ENCODE measurements at places on chromosomes 13 and 19.

GRCh38 chr13:73702419-73703071 is 431.7 kb downstream of the KLF12 start:
- DNase-seq: peak; percentile 2

DNA sequence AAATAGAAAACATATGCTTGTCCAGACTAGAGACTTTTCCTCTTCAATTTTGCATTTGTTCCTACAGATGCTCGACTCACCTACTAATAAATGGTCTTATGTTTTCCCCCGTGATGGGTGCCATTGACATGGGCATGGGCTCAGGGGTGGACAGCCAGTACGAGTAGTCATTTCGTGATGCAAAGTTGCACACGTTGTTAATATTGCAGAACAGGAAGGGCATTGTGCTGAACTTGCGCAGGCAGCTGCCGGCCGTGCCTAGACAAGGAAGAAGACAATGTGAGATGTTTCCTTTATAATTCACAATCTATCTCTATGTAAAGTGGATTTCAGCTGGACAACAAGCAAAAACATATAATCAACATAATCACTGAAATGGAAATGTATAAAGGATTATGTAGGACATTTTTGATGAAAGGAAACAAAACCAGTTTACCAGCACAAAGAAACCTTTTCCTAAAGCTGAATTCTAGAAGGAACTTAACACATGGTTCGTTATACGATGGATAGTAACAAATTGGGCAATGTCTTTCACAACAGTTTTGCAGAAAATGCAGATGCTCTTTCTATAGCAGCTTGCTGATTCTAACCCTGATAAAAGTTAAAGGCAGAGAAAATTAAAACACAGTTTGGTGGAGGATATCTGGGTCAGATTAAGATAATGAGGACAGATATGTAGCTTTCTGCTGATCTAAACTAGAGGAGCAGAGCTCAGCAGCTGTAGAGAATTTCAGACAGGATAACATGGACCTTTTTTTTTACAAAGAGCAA is 145.7 kb downstream of the COL4A1 start:
- DNase-seq: no peak

GRCh38 chr13:79419365-79419764 is 13.3 kb upstream of the RBM26 start:
- no peak for DNase-seq

DNA sequence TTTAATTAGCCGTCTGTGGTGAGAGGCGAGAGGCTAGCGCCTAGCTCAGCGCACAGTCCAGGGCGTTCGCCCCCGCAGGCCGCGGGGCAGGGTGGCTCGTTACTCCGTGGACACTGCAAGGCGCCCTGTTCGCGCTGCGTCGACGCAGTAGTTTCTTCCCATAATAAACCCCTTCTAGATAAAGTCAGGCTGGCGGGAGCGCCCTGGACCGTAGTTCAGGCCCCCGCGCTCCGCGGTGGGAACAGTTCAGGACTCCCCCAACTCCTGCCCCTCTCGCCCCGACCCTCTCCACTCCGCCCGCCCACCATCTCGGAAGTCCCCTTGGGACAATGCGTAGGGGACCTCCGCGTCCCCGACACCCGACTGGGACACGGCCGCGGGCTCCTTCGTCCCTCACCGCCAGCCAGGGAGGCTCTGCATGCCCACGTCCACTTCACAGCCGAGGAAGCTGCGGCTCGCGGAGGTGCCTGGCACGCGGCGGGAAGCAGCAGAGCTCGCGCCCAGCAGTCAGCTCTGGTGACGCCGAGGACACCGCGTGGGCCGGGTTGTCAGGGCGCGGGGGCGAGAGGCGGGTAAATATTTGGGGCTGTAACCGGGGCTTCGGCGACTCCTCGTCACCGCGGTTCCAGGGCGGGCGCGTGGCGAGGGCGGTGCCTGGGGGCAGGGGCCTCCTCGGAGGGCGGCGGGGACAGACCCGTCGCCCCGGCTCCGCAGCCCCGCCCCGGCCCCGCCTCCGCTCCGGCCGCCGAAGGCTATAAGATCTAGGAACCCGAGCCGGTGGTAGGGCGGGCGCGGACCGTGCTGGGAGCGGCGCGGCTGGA is at the start of gene RGCC:
Gene RGCC, plus strand, starts transcription at position 783 of the 821 bp plus-strand sequence. CDS start 158 bp downstream, outside the sequence.
- DNase-seq: peak; percentile 95

GRCh38 chr13:35163674-35164073 is 221.6 kb downstream of the NBEA start:
- no peak for DNase-seq

DNA sequence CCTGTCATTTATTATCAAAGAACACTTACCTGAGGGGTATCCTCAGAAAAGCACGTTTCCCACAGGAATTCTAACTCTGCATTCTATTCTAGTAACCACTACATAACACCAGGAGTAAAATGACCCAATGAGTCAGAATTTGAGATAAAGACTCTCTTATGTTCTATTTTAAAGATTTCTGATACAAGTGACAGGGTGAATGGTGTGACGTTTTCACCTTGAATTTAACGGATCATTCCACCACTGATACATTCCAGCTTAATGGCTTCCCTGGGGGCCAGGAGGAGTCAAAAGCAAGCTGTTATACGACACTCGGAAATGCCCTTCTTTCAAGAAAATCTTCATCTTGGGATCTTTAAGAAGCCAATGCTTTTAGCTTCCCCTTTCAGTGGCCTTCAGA is 55.2 kb downstream of the SLC7A1 start:
- DNase-seq: no peak

GRCh38 chr13:98581971-98582702 is 5.2 kb upstream of the STK24 start:
- DNase-seq: no peak

- DNase-seq: peak; percentile 19
Measured at GRCh38 chr19:2561895-2562294, 86.0 kb downstream of the GADD45B start.

- DNase-seq: no peak
Measured at GRCh38 chr13:41061914-41062837, 867 bp downstream of the WBP4 start.

DNA sequence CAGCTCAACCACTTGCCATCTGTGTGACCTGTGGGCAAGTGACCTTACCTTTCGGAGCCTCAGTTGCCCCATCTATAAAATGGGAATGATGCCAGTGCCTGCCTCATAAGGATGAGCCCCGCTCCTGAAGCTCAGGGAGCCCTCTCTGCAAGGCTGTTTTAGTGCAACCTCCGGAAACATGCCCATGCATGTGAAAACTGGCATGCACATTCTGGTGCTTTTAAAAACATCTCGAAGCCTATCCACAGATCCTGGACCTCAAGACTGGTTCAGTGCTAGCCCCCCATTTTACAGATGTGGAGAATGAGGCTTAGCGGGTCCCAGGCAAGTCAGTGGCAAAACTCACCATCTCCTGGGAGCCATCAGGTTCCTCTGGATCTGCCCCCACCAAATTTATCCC is 5.6 kb downstream of the CADM4 start:
- DNase-seq: no peak

- DNase-seq: no peak
Measured at GRCh38 chr19:43524922-43525835, 1.8 kb downstream of the ETHE1 start.

- DNase-seq: no peak
Measured at GRCh38 chr13:82751206-82751605, 1131.1 kb downstream of the SLITRK1 start.

DNA sequence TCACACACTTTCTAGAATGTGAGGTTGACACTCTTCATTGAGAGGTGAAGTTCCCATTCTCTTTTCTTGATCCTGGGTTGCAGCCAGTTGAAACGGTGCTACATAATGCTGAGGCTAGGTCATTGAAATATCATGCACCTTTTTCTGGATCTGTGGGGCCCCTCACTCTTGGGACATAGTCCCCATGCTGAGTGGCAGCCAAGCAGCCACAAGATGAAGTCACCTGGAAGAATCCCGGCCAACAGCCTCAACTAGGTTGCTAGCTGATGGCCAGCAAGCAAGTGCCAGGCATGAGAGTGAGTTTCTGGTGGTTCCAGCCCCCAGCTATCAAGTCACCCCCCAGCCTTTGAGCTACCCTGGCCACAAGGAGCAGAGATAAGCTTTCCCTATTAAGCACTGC is 148.5 kb upstream of the TSHZ3 start:
- DNase-seq: no peak

DNA sequence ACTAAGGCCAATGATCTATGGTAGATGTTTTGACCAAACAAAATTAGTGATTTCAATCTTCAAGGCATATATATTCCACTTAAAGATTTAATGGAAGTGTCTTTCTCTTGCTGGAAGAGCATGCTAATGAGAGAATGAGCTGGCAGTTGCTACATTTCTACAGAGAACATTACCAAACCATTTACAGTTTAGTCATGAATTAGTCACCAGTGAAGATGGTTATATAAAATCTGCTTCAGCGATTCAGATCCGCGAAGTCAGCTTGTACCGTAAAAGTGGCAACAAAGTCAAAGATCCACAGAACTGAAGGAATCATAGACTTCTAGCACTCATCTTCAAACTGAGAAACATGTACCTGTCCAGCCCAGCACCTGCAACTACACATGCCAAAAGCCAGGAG is 156.3 kb downstream of the SLITRK5 start:
- DNase-seq: no peak

DNA sequence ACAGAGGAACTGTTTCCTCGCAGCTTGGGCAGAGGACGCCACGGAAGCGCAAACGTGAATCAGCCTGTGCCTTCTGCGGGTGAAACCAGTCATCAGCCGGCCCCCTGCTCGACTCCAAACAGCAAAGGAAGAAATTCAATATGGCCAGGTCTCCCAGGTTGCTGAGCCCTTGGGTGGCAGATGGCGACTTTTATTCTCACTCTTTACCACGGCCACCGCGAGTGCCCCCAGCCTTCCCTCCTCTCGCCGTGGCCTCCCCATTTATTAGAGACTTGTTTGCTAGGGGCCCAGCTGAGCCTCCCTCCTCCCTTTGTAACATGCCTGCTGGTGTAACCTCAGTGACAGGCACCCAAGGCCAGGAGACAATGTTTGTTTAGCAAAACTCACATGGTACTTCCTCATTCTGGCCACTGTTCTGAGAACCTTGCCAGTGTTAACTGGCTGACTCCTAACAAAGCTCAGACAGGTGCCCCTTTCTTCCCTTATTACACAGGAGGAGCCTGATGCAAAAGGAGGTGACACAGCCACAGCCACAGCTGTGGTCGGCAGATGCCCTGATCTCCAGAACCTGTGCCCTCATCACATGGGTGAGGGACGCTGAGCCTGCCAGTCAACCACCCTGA is 5.8 kb downstream of the RAB20 start:
- DNase-seq: no peak

DNA sequence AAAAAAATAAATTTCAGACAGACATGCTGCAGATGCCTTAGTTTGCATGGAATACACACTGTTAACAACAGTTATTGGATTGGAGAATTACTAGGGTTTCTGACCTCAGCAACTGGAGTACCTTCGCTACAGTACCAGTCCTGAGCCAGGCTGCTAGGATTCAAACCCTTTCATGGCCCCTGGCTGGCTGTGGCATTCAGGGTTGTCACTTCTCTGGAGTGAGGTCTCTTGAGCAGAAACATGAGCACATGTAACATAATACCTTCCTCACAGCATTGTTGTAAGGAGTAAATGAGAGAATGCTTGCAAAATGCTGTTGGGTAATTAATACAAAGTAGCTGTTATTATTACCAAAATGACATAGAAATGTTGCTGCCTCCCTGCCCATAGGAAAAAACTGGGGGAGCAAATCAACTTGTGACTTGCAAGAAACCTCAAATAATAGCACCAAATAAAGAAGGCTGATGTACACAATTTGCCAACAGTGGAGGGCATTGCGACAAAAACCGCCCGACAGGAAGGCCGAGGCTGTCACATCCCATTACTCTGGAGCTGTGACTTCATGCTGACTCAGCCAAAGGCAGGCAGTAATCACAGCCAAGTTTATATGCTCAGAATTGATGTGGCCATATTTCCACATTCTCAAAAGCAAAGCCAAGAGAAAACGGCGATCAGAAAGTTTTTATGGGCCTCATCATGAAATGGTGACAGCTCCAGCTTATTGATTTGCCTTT is 100.4 kb downstream of the RFC3 start:
- DNase-seq: no peak

- DNase-seq: no peak
Measured at GRCh38 chr19:7512400-7512851, 3.5 kb upstream of the ZNF358 start.

GRCh38 chr13:46355088-46355468 is 32.0 kb downstream of the RUBCNL start:
- no peak for DNase-seq

GRCh38 chr13:96904232-96904631 is 90.0 kb downstream of the OXGR1 start:
- DNase-seq: no peak

DNA sequence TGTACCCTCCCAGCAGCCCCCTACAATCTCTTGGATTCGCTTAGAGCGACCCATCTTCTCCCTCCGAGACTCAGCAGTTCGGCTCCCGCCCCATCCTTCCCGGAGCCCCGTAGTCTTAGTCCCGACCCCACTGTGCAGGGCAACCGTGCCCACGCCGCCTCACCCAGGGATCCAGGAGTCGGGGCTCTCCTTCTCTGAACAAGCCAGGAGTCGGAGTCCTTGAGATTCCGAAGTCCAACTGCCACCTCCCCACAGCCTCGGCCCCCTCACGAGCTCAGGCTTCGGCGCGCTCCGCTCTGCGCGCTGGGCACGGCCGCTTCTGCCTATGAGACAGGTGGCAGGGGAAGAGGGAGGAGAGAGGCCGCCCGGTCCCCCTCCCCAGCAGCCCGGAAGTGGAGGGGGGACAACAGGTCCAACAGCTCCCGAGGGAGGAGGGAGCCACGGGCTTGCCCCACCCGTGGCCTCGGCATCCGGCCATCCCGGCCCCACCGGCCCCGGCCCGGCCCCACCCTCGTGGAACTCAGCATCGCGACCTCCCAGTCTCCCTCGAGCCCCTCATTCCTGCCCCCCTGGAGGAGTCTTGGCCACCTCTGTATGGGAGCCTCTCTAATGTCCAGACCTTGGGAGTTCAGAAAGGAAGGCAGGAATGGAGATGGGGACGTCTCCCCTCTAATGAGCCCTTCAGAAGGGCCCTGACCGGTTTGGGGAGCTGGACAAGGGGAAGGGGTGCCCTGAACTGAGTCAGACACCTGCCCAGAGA is at the start of gene PHLDB3:
Gene PHLDB3, minus strand, starts transcription at position 321 of the 760 bp plus-strand sequence. CDS start 628 bp downstream, outside the sequence.
- peak; percentile 9 for DNase-seq

- DNase-seq: no peak
Measured at GRCh38 chr13:95239283-95239682, 62.0 kb downstream of the ABCC4 start.

GRCh38 chr13:95207769-95208366 is 93.4 kb downstream of the ABCC4 start:
- DNase-seq: no peak

DNA sequence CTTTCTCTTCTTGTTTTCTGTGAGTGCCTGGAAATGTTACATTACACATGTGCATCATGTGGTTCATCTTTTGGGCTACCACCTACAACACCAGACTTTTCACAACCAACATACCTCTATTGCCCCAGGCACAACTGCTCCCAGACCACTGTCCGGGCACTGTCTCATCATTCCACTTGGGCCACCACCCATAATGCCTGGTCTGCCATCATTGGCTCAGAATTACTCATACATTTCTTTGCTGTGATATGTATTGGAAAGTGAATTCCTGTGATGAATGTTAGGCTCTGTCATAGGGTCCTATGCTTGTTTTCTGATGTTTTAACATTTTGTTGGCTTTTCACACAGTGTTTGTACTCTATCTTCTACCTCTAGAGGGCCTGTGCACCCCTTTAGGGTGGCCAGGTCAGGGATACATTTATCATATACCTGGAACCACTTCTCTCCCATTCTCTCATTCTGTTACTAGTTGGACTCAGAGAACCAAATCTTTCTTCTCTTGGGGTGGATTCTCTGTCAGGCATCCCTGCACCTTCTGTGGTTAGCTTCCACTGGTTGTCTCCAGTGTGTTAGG is 172.8 kb downstream of the NHLRC3 start:
- DNase-seq: no peak
